ENCODE measurements at places on chromosomes 2 and 18. TPM values are rescaled to one million over a fixed set of nuclear protein-coding genes. Genes with fewer than 3 reads are reported as not detected.

Gene NEU4
- total RNA-seq, result not detected

- DNase-seq, result no peak
Observed at GRCh38 chr2:237530472-237531433, 35.6 kb upstream of the PRLH start.

Gene NEMP2
- total RNA-seq, result 8.5 TPM

Gene GTF3C2
- total RNA-seq, result 102 TPM

GRCh38 chr18:62407660-62408059 is 82.5 kb downstream of the TNFRSF11A start:
- DNase-seq, result no peak

DNA sequence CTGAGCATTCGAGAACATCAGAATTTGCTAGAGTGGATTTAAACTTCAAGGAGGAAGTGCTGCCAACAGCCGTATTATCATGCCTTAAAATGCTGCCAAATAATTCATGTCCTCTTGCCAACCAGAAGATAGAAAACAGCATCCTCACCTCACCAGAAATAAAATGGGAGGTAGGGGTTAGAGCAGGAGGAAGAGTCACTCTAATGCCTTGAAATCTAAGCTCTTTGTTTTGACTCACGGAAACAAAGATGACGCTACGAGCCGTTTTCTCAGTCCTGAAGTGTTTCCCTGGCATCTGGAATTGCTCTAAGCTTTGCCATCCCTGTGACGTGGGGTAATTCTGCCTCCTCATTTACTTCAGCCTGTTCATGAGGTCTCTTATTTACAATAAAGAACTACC is 97.1 kb downstream of the PRPF40A start:
- no peak for DNase-seq

- no peak for DNase-seq
Observed at GRCh38 chr2:205198140-205198525, 484.2 kb upstream of the NRP2 start.

DNA sequence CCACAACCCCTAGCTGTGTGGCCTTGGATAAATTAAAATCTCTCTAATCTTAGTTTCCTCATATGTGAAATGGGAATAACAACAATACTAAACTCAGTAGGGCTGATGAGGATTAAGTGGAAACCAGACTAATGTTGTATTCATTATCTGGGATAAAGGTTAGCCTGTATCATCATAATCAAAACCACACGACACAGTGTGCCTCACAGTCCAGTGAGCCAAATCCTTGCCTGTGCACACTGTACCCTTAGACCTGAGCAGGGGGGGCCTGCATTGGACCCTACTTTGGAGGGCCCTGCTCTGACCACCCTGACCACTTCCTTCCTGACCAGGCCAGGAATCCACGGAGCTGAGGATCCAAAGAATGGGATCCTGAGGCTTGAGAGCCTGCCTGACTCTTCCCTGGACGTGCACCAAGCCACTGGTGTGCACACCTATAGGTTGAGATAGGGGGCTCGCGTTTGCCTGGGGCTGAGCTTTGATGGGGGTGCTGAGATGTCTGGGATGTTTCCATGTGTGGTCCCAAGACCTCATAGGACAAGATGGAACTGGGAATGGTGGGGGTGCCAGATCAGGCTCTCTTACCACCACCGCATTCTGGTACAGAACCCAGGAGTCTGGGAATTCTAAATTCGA is 69.7 kb downstream of the TGOLN2 start:
- DNase-seq, result no peak

Gene ACOXL
- 0.32 TPM for total RNA-seq

Gene PID1
- 0.10 TPM for total RNA-seq

GRCh38 chr18:73153271-73153670 is 285.5 kb upstream of the NETO1 start:
- DNase-seq, result no peak

Gene CGREF1
- total RNA-seq, result 7.3 TPM

Gene MIB1
- 16.0 TPM for total RNA-seq

DNA sequence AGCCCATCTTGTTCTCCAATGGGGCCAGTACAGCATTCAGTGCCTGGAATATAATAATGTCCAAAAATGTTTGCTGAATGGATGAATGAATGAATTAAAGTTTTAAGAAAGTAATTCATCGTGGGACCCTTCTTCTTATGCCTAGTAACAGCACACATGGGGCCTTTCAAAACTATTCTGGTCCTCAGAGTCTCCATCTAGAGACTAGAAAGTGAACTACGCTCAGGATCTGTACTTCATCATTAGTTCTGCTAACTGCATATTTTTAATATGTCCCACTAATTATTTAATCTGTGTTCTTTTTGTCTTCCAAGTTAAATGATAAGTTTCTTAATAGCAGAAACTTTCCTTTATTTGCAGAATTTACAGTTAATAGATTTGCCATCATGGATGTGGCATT is 172.5 kb downstream of the SMAD2 start:
- no peak for DNase-seq

DNA sequence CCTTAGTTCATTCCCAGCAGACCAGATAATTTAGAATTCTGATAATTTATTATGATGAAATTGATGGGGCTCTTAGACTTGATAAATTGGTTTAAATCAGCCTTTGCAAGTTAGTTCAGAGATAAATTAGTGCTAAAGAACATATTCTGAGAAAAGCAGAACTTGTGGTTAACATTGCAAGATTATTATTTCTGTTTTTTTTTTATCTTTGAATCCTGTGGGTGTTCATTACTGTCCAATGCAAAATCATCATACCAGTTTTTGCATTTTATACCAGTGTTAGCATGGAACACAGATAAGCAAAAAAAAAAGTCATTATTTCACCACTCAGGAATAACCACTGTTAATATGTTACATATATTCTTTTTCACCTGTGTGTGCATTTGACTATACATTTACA is 9.1 kb downstream of the SEPTIN2 start:
- DNase-seq, result no peak

- DNase-seq, result no peak
Observed at GRCh38 chr2:159573846-159574606, 42.3 kb downstream of the BAZ2B start.

- DNase-seq, result no peak
Observed at GRCh38 chr2:149090706-149091105, 52.2 kb downstream of the LYPD6B start.

DNA sequence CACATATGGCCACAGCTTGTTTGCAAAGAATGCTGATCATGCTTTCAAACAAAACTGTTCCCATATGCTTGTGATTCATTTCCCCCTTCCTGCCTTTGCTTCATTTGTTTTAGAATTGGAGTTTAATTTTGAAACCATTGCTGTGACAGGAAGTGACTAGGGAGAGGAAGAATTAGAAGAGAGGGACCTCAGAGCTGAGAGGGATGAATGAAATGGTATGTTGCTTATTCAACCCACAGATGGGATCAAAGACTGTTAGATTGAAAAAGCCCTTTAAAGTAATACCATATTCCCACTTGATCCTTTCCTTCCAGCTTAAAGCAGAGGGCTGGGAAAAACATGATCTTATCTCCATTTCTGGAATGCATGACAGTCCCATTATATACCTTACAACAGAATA is 106.2 kb upstream of the RNF152 start:
- DNase-seq, result no peak

- no peak for DNase-seq
Observed at GRCh38 chr2:209579230-209579749, 155.4 kb downstream of the MAP2 start.

Gene UGT1A6
- total RNA-seq, result not detected

DNA sequence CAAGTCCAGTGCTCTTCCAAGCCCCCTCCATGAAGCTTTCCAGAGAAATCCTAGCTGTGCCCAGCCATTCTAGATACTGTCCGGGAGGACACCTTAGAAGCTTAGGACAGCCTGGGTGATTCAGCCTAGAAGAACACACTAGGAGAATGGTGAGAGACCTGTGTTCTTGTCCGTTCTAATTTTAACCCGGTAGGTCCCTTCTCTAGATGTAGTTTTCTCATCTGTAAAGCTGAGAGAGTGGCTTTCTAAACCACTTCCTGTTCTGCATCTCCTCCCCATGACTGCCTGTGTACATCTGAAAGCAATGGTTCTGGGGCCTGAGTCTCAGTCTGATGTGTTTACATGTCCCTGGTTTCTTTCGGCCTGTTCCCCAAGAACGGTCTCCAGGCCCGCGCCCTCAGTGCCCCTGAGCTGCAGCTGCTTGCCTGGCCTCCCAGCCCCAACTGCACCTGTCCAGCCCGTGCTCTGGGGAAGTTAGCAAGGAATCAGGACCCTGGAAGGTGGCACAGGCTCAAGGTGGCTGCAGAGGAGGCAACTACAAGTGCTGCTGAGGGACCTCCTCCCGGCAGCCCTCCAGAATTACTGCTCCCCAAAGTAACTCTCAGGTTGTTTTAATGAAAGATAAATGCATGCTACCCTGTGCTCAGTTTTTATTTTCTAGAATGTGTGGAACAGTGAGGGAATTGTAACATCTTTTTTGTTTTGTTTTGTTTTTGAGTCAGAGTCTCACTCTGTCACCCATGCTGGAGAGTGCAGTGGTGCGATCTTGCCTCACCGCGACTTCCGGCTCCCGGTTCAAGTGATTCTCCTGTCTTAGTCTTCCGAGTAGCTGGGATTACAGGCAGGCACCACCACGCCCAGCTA is 105.9 kb downstream of the LBH start:
- DNase-seq, result peak; percentile 26

- no peak for DNase-seq
Observed at GRCh38 chr2:166958986-166959481, 70.8 kb downstream of the XIRP2 start.

Gene WBP1
- 19.4 TPM for total RNA-seq

Gene LYPD6
- total RNA-seq, result not detected

GRCh38 chr2:67579216-67579615 is 182.1 kb downstream of the ETAA1 start:
- DNase-seq, result no peak

GRCh38 chr2:122478771-122479170 is 723.3 kb downstream of the TSN start:
- no peak for DNase-seq

GRCh38 chr2:75896779-75897366 is 186.2 kb upstream of the GCFC2 start:
- no peak for DNase-seq

- no peak for DNase-seq
Observed at GRCh38 chr2:86275384-86275799, 62.0 kb downstream of the REEP1 start.

DNA sequence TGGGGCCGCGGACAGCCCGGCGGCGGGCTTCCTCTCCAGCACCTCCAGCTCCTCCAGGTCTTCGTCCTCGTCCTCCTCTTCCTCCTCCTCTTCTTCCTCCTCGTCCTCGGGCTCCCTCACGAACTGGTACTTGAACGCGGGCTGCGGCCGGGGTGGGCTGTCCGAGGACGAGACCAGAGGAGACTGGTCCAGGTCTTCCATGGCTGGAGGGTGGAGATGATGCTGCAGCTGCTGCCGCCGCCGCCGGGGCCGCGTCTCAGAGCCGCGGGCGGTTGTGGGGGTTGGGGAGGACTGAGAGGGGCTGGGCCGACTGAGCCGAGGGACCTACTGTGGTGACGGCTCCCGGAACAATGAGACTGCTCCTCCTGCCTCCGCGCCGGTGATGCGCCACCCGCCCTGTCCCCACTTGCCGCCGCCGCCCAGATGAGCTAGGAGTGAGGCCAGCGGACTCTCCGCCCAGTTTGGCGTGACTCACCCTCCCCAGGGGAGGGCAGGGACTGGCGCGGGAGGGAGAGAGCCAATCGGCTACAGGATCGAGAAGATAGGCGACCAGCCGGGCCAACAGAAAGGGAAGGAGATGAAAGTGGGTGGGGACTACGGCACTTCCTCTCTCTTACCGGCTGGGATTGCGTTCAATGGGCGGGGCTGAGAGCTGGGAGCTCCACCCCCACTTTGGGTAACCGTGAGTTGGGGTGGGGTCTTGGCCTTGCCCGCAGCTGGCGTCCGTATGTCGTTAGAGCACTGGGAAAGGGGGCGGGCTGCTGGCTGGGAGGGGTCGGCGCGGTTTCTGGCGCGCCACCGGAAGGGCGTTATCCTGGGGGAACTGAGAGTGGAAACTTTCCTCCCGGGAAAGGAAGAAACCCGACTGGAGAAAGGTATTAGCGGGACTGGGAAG is at the start of gene RTN4:
TSS of gene RTN4 (minus strand) at position 352 of the 895 bp plus-strand sequence. CDS start at position 201, 151 bp downstream.
- peak; percentile 97 for DNase-seq

- DNase-seq, result no peak
Observed at GRCh38 chr2:159942146-159942545, 120.3 kb downstream of the PLA2R1 start.

- DNase-seq, result no peak
Observed at GRCh38 chr2:4214444-4215205, 511.2 kb downstream of the DCDC2C start.

GRCh38 chr18:57635003-57635822 is 13.6 kb upstream of the NARS1 start:
- no peak for DNase-seq

DNA sequence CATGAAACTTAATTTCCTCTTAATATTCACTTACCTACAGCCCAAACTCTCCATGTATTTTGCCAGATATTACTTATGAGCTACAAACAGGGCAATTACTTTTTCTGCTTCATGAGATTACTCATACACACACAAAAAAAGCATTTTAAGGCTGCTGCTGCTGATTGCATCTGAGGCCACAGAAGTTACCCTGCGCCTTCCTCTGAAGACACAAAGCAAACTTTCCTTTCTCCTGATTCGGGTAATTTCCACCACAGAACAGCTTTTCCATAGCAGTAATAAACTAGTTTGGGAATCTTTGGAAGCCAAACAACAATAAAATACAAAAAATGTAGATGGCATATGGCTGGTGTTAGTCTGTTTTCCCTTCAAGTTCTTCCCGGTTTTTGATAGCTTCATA is 6.2 kb downstream of the TTC32 start:
- DNase-seq, result no peak
